ENCODE measurements at places on chromosomes 11 and 22.

- DNase-seq = no peak
These were observed 653 bp downstream of the PCSK7 start for GRCh38 chr11:117230999-117231841.

- DNase-seq = no peak
These were observed 98.0 kb upstream of the TBCEL start for GRCh38 chr11:120925944-120926343.

DNA sequence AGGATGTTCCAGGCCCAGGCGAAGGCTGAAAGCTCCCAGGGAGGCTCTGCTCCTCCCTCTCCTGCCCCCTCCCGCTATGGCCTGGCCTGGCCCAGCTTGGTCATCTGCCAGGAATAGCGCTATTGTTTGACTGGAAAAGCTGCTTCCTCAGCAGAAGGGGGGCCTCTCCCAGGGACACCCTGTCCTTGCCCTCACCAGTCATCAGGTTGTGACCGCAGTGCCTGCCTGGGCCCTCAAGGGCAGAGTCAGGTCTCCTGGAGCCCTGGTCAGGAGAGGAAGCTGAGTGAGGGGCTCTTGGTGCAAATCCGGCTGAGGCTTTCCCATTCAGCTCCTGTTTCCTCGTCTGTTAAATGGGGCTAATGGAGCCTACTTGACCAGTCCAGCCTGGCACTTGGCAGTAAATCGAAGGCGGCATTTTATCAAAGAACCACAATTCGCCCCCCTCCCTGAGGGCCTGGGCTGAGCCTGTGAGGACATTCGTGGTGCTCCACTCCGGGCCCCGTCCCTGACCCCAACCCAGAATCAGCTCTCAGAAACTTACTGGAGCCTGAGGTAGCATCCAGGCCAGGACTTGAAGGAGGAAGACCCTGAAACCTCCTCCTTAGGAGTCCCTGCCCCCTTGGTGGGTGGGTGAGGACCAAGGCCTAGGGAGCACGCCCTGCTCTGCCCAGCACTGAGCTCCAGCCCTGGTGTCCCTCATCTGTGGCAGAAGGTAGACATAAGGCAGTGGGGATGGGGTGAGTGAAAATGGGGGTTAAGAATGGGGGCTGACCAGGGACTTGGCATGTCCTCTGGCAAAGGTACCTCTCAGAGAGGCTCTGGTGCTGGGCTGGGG is 2.0 kb upstream of the CASTOR1 start:
- no peak for DNase-seq

DNA sequence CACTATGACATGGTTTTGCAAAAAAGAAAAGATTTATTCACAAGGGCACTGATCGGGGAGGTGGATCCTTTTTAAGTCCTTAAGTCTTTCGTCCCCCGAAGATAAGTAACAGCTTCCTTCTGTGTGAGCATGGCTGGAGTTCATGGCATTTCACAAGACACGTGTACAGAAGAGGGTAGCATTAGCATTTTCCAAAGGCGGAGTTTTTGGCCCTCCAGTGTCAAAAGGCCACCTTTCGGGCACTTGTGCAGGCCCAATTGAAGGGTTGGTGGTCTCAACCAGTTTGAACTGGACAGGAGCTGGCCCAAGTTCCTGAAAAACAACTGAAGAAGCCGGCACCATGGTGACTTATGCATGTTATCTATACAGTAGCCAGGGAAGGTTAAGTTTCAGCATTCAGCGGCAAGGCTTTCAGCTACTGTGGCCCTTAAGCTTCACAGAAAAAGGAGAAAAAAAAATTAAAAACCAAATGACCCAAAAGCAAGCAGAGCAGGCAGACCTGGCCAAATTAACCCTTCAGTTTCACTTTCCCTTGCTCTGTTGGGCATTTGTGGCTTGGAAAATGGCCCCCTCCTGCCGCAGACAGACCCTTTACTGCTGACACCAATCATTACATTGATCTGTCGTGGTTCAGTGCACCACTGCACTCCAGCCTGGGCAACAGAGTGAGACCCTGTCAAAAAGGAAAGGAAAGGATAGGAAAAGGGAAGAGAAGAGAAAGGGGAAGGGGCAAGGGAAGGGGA is 18.7 kb downstream of the ZNF74 start:
- no peak for DNase-seq

GRCh38 chr11:76253416-76253815 is 47.1 kb upstream of the WNT11 start:
- no peak for DNase-seq

All from activated naive CD8-positive, alpha-beta T cell treated with anti-CD3 and anti-CD28 coated beads, Interleukin-2, amount 50 U/mL, for 16 hours (primary cell).